Stimulated activated CD4-positive, alpha-beta T cell treated with anti-CD3 and anti-CD28 coated beads, TNF-alpha, amount 100 ng/mL, for 24 hours (primary cell): ENCODE measurements at places on chromosomes 13 and 19.

GRCh38 chr19:28543244-28543776, 669.6 kb downstream of the UQCRFS1 start:
- DNase-seq = no peak

- no peak for DNase-seq
Observed at GRCh38 chr13:41582027-41582463, 124.7 kb downstream of the RGCC start.

GRCh38 chr13:62482351-62482750, 1066.7 kb upstream of the PCDH20 start:
- no peak for DNase-seq

- no peak for DNase-seq
Observed at GRCh38 chr19:19820774-19821320, 703 bp downstream of the ZNF506 start.

GRCh38 chr19:10769533-10770491, 51.9 kb downstream of the DNM2 start:
- no peak for DNase-seq

GRCh38 chr13:87907202-87907601, 236.0 kb downstream of the SLITRK5 start:
- DNase-seq = no peak

GRCh38 chr19:45279587-45280192, 28.6 kb downstream of the MARK4 start:
- no peak for DNase-seq

GRCh38 chr13:33884531-33885220, 66.7 kb downstream of the RFC3 start:
- no peak for DNase-seq

GRCh38 chr13:110359840-110360301, 52.8 kb downstream of the COL4A2 start:
- DNase-seq = no peak

DNA sequence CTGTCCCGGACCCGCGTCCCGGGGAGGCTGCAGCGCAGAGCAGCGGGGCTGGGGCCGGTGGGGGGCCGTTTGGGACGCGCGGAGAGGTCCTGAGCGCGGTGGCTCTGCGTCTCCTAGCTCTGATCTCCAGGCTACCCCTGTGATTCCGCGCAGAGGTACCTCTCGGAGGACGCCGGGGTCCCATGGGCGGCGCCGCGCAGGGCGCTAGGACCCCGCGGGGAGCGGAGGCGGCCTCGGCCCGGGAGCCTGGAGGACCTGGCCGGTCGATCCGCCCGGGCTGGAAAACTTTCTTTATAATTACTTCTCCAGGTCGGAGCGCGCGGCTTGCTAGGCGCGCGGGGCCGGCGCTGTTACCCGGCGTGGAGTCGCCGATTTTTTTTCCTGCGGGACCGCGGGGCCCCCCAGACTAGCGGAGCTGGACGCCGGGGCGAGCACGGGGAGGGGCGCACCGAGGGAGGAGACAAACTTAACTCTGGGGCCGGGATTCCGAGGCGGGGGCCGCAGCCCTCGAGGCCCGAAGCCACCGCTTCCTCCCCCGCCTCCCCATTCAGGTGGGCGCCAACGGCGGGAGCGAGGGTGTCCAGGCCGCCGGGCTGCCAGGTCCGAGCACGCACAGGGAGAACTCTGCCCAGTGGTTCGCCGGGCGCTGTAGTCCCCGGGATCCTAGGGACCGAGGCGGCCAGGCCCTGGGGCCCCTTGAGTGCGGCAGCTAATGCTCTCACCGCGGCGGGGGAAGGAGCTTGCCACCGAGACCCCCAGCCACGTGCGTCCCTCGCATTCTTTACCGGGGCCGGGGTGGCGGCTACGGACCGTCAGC, 848 bp upstream of the CEBPA start:
- no peak for DNase-seq

GRCh38 chr19:52621376-52621775, 16.8 kb downstream of the ZNF83 start:
- no peak for DNase-seq

- DNase-seq = no peak
Observed at GRCh38 chr13:20247963-20248362, 15.8 kb upstream of the GJB6 start.

DNA sequence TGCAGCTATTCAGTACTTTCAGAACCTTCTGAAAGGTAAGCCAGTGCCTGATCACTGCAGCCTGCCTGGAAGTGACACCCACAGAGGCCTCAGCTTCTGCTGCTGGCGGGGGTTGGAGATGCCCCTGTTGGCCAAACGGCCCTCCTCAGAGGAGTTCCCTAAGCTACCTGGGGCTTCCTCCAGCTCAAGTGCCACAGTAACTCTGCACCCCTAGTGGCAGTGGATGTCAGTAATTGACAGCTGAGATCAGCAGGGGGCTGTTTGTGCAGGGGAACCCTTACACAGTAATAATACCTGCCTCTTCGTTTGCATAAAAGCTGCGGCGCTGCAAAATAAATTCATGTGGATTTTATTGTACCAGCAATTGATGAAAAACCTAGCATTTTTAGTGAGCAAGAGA, 28.9 kb downstream of the TDRD12 start:
- DNase-seq = no peak

DNA sequence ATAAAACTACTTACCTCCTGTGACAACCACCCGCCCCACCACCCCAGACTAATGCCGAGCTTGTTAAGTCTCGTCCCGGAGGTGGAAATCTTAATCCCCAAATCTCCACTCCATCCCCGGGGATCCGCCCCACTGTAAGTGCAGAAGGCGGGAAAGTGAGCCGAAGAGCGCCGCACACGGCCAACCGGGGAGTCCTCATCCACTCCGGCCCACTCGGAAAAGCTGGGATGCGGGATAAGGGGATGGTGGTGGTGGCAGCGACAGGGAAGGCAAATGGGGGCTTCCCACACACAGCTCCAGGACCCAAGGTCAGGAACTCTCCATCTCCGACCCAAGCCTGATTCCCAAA, 621 bp downstream of the FBL start:
- no peak for DNase-seq

GRCh38 chr13:23599083-23599925, 29.1 kb downstream of the TNFRSF19 start:
- no peak for DNase-seq

DNA sequence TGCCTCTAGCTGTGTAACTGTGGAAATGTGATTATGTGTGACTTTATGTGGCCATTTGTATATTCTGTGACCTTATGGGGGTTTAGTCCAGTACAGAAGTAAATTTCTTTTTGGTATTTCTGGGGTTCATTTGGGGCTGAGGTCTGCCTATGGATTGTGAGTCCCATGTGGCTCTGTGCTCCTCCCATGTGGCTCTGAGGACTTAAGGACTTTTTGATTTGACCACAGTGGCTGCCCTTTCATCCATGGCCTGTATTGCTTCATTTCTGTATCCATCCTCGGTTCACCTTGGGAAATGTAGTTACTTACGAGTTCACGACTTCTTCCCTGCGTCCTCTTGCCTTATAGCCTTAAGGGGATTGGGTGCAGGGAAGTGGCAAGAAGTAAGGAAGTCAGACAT, 1.0 kb downstream of the ZNF420 start:
- DNase-seq = no peak

DNA sequence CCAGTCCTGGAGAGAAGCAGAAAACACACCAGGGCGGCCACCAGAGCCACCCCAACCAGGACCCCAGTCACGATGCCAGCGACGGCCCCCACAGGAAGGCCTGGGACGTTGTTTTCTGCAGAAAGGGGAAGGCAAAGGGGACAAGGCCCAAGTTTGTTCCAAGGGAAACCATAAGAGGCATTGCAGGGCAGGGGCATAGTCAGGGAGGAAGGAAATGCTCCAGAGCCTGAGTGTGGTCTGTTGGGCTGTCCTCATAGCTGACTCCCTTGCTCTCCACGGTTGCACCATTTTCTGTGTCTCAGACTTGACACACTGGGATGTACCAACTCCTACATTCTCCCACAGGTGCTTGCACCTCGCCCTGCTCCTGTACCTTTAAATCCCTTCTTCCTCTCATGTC, 5.2 kb downstream of the CEACAM4 start:
- DNase-seq = no peak

- no peak for DNase-seq
Observed at GRCh38 chr13:51849145-51850101, 4.4 kb upstream of the TMEM272 start.

DNA sequence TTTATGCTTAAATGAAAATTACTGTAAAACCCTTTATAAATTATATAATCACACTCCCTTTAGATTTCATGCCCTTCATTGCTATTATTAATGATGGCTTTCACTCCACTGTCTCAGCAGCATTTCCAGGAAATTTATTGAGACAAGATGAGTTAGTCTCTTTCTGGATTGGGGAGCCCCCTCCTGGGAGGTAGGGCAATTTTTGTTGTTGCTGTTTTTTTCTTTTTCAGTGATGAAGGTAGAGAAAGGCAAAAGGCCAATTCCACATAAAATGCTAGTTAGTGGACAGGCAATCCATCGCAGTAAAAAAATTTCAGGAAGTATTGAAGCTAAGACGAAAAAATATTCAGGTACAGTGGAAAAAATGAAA, 80.2 kb downstream of the TEX26 start:
- DNase-seq = no peak

- no peak for DNase-seq
Observed at GRCh38 chr19:17554968-17555479, 425 bp upstream of the COLGALT1 start.

DNA sequence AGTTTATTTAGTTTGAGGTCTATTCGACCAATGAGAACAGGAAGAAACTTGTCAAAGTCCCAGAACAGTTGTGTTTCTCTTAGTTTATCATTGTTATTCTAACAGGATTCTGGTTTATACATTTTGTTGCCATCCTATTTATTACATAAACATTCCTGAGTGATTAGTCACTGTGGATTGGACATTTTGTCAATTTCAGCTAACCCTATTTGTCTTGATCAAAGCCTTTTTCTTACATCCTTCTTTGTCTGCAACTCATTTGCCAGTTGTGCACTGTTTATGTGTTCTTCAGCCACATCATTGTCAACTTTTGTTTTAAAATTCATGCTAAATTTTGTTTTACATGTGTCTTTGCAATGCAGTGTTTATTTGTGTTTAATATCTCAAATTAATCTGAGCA, 886.0 kb upstream of the SLC10A2 start:
- no peak for DNase-seq

- no peak for DNase-seq
Observed at GRCh38 chr19:18412610-18413239, 6.5 kb upstream of the SSBP4 start.

GRCh38 chr13:113086991-113087922, 18.3 kb upstream of the F7 start:
- DNase-seq = no peak

DNA sequence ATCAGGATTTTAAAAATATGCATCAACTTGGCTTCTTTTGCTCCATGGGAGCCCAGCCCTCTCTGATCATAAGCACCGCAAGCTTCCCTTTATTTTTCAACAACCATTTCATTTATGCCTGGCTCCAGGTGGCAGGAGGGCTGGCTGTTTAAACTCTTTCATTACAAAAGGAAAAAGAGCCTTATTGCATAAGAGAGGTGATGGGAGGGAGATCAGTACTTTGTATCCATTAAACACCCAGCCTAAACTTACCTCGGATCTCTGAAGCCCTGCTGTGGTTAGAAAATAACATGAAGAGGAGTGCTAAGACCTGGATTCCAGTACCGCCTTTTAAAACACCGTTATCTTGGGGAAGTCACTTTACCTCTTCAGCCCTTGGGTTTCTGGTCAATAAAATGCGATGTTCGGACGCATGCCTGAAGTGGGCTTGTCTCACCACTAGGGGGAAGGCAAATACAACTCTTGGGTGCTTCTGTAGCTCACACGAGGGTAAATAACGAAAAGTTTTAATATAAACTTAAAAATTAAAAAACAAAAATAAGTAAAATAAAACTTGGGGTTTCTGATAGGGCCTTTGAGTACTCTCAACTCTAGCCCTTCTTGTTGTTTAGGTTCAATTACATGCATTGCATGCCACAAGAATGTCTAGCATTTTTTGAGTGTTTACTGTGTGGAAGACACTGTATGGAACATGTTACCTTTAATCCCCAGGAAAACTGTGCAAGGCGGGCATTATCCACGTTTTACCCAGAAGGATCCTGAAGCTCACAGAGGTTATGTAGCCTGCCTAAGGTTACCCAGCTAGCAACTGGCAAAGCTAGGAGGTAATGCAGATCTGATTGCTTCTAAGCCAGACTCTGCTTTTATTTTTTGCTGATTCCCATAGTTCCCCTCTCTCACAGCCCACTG, 240.3 kb downstream of the LMO7 start:
- DNase-seq = peak; percentile 40

DNA sequence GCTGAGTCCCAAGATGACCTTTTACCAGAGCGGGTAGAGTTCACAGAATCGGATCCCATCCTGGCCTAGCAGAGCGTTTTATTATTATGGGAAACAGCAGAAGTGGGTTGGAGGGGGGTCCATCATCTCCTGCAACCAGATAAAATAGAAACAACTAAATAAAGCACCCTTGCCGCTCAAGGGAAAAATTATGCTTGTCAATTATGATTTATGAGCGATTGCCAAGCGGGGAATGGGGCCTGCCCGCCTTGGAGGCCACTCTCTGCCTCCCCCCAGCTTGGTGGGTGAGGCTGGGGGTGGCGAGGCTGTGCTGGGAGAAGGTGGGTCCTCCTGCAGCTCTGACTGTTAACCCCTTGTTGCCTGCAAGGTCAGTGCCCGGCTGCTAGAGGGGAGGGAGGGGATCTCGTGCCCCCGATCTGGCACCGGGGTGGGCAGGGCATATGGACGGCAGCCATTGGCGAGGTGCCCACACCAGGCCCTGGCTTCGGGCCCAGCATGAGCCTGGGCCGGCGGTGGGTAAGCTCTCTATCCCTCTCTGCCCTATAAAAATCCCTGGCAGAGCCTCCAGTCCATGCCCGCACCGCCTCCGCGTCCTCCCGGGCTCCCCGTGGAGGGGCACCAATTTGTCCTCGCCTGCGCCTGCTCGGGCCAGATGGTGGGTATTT, 129.1 kb downstream of the URI1 start:
- no peak for DNase-seq

- DNase-seq = no peak
Observed at GRCh38 chr19:40266119-40266518, 19.0 kb downstream of the AKT2 start.

GRCh38 chr19:35915443-35915842, 7.3 kb upstream of the TYROBP start:
- DNase-seq = no peak

- DNase-seq = no peak
Observed at GRCh38 chr13:113151745-113152690, 6.4 kb upstream of the PROZ start.

GRCh38 chr13:110443622-110444225, 117.8 kb downstream of the RAB20 start:
- DNase-seq = no peak

- DNase-seq = no peak
Observed at GRCh38 chr13:26664876-26665275, 95.7 kb downstream of the GPR12 start.

GRCh38 chr19:53594811-53595509, 36.8 kb upstream of the DPRX start:
- DNase-seq = no peak
